Left ventricle myocardium inferior (tissue), 1 donor: ENCODE measurements at places on chromosomes 13 and 19.

DNA sequence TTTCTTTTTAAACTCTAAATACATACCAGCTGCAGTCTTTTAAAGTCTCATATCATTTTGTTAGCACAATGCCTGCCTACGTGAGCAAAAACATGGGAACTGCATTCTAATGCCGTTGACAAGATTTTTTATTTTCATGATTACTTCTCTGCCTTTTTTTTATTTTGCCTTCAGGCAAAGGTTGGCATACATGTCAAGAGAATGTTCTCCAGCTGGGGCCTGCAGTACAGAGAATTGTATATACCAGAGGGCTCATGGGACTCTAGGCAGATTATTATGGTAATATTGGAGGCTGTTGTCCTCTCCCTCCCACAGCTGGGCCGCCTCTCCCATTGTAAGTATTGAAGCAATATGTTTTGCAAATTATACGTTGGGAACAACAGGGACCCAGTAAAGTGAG is 53.9 kb upstream of the OBI1 start:
- no peak overlapping the region for H3K4me3 ChIP-seq
- H3K27ac ChIP-seq, result no peak overlapping the region
- DNase-seq, result no peak

DNA sequence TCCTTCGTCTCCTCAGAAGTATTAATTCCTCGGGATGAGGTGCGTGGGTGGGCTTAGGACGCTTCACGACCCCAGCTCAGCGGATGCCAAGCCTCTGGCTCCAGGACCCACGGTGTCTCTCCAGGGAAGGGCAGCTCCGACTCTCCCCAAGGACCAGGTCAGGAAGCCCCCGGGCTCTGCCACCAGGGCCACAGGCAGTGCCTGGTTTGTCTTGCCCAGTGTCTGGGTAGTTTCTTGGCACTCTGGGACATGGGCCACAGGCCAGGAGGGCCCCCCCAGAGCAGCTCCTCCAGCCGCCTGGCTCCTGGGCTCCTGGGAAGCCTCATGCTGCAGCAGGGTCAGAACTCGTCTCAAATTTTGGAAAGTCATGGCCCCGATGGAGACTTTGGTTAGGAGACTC is 2.5 kb downstream of the PROZ start:
- DNase-seq, result no peak
- H3K4me1 ChIP-seq, result no peaks in the 10 kb centered on the region
- no peak overlapping the region for H3K4me3 ChIP-seq
- H3K36me3 ChIP-seq, result no peaks in the 10 kb centered on the region

DNA sequence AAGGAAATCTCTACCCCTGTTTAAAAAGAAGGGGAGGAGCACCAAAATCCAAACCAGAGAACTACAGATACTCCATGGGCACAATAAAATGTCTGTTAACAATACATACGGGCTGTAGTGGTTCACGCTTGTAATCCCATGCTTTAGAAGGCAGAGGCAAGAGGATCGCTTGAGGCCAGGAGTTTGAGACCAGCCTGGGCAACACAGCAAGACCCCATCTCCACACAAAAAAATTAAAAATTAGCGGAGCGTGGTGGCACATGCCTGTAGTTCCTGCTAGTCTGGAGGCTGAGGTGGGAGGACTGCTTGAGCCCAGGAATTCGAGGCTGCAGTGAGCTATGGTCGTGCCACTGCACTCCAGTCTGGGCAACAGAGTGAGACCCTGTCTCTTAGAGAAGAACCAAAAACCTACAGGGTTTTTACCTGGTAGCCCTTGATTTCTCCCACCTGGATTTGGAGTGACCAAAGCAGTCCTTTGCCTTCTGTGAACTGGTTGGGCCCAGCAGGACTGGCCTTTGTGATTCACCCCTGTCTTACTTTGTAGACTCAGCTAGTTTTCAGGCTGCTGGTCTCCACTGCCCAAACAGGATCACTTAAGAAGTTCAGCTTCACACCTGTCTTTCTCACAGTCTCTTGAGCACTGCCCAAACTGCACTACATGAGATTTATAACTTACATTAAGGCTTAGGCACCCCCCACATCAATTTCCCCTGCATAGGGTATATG is 38.7 kb upstream of the FLT1 start:
- peak overlapping the region; percentile 92 for H3K27ac ChIP-seq
- peaks cover 30% of the 10 kb centered on the region for H3K4me1 ChIP-seq
- no peaks in the 10 kb centered on the region for H3K36me3 ChIP-seq
- peaks cover 53% of the 10 kb centered on the region for H3K27me3 ChIP-seq
- no peak for DNase-seq
- peak overlapping the region; percentile 69 for H3K4me3 ChIP-seq

GRCh38 chr13:106486287-106486686 is 49.2 kb downstream of the EFNB2 start:
- no peaks in the 10 kb centered on the region for H3K27me3 ChIP-seq
- peaks cover 42% of the 10 kb centered on the region for H3K4me1 ChIP-seq
- H3K27ac ChIP-seq, result no peak overlapping the region
- no peaks in the 10 kb centered on the region for H3K36me3 ChIP-seq
- DNase-seq, result no peak

DNA sequence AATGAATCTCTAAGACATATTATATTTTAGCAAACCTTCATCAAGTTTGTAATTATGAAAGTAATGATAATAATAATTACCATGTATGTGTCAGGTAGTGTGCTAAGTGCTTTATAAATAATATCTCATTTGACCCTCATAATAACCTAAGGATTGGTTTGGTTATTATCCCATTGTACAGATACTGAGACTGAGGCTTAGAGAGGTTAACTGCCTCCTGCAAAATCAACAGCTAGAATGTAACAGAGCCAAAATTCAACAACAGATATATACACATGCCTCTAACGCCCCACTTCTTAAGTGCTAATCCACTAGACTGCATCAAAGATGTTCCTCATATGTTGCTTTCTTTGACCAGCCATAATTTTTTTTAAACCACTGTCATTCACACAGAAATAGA is 140.8 kb downstream of the ZAR1L start:
- no peak for DNase-seq
- no peak overlapping the region for H3K27ac ChIP-seq
- H3K4me3 ChIP-seq, result no peak overlapping the region
- H3K27me3 ChIP-seq, result no peaks in the 10 kb centered on the region
- peaks cover 14% of the 10 kb centered on the region for H3K4me1 ChIP-seq

DNA sequence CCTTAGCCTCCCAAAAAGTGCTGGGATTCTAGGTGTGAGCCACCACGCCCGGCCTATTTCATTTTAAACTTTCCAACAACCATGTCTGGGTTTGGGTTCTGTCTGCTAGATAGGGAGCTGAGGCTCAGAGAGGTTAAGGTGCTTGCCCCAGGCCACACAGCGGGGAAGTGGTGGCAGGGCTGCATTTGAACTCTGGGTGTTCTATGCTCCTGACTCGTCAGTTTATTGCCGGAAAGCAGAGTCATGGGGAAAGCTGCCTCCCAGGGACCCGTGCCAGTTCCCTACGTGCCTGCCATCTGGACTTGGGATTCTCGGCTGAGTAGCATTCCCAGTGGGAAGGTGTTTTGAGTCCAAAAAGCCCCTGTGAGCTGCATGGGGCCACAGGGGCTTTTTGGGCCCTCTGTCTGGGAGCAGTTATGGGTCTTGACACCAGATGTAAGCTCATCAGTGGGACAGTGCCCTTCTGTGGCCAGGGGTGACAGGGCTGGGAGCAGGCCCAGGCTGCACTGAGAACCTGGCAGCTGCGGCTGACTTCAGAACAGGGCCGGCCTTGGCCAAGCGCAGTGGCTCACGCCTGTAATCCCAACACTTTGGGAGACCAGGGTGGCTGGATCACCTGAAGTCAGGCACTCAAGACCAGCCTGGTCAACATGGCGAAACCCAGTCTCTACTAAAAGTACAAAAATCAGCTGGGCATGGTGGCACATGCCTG is 10.9 kb downstream of the RFX1 start:
- H3K4me1 ChIP-seq, result peaks cover 10% of the 10 kb centered on the region
- peaks cover 47% of the 10 kb centered on the region for H3K36me3 ChIP-seq
- no peak overlapping the region for H3K4me3 ChIP-seq
- no peaks in the 10 kb centered on the region for H3K27me3 ChIP-seq
- H3K27ac ChIP-seq, result peak overlapping the region; percentile 80

- no peak overlapping the region for H3K4me3 ChIP-seq
- no peak overlapping the region for H3K27ac ChIP-seq
- DNase-seq, result peak; percentile 64
Measured at GRCh38 chr19:18995804-18996241, 37.5 kb downstream of the SUGP2 start.

- no peak overlapping the region for H3K27ac ChIP-seq
- H3K36me3 ChIP-seq, result no peaks in the 10 kb centered on the region
- H3K4me1 ChIP-seq, result no peaks in the 10 kb centered on the region
- no peak overlapping the region for H3K4me3 ChIP-seq
- DNase-seq, result no peak
- no peaks in the 10 kb centered on the region for H3K27me3 ChIP-seq
Measured at GRCh38 chr13:107974409-107974808, 240.9 kb downstream of the LIG4 start.

GRCh38 chr13:79973533-79973963 is 367.4 kb downstream of the SPRY2 start:
- no peaks in the 10 kb centered on the region for H3K36me3 ChIP-seq
- no peaks in the 10 kb centered on the region for H3K27me3 ChIP-seq
- DNase-seq, result peak; percentile 45
- no peak overlapping the region for H3K27ac ChIP-seq
- H3K4me1 ChIP-seq, result peaks cover 7% of the 10 kb centered on the region

DNA sequence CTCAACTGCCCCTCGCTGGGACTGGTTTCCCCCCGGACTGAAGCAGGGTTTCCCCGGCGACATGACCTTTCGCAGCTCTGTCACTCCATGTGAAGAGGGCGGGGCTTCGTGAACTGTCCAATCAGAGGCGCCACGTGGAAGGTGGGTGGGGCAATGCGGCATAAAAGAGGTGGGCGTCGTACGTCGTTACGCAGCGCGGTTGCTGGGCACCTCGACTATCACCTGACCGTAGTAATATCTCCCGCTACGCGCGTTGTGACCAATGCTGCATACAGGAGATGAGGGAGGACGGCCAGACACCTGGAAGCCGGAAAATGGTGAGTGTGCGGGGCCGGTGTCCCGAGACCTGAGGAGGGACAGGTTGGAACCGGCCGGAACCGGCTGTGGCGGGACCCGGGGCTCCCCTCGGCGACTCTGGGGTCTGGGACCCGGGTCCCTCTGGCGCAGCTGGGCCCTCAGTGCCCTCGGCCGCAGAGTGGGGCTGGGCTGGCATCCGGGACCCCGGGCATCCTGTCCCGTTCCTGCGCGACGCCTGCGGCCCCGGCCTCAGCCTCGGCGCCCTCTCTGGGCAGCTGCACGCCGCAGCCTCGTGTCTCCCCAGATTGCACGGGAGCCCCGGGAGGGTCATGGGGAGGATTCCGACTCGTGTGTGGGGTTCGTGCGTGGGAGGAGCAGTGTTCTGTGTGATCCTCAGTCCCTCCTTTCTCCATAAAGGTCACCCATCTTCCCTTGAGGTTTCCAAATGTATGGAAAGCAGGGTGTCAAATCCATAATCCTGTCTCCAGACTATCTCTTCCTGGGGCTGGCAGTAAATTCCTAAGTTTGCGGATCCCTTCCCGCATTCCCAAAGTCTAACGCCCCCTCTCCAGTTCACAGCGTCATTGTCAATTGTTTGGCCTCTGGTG is 32.2 kb downstream of the ZNF136 start:
- peak overlapping the region; percentile 79 for H3K27ac ChIP-seq
- H3K4me1 ChIP-seq, result peaks cover 21% of the 10 kb centered on the region
- peak overlapping the region; percentile 83 for H3K4me3 ChIP-seq
- peak; percentile 87 for DNase-seq
- no peaks in the 10 kb centered on the region for H3K27me3 ChIP-seq

DNA sequence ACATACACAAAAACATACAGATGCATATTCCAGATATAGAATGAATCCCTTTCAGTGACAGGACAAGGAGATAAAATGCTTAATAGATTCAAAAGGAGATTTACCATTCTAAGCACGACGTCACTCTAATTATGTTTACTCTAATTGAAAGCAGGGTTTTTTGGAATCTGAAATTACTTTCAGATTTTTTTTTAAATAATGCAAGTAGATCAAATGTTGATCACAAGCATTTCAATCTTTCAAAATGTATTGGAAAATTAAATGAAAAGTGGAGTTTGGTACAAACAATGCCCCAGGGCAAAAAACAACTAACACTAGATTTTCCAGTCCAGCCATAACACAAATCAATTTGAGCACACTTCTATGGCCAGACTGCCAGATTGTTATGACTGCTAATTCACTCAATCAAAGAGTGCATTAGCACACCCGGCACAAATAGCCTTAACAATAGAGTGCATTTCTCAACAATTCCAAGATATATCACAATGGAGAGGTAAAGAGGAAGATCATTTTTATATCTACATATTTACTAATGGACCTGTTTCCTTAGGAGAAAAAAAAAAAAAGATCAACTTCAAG is 4.3 kb upstream of the DACH1 start:
- H3K27ac ChIP-seq, result no peak overlapping the region
- DNase-seq, result no peak
- H3K4me1 ChIP-seq, result peaks cover 12% of the 10 kb centered on the region

DNA sequence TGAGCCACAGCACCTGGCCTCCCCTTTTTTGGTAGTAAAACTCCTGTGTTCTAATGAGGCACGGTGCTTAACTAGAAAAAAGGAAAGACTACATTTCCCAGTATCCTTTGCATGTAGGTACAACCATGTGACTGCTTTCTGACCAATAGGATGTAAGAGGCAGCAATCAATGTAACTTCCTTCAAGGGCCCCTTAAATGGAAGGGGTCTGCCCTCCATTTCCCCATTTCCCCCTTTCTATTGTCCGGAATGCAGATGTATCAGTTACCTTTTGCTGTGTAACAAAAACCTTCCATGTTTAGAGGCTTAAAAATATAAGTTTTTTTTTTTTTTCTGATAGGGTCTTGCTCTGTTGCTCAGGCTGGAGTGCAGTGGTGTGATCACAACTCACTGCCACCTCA is 2.2 kb downstream of the GPR32 start:
- no peaks in the 10 kb centered on the region for H3K4me1 ChIP-seq
- no peak for DNase-seq
- H3K27me3 ChIP-seq, result peaks cover 98% of the 10 kb centered on the region
- H3K4me3 ChIP-seq, result no peak overlapping the region
- H3K27ac ChIP-seq, result no peak overlapping the region
- no peaks in the 10 kb centered on the region for H3K36me3 ChIP-seq
